ENCODE measurements at places on chromosomes 6 and 20.

DNA sequence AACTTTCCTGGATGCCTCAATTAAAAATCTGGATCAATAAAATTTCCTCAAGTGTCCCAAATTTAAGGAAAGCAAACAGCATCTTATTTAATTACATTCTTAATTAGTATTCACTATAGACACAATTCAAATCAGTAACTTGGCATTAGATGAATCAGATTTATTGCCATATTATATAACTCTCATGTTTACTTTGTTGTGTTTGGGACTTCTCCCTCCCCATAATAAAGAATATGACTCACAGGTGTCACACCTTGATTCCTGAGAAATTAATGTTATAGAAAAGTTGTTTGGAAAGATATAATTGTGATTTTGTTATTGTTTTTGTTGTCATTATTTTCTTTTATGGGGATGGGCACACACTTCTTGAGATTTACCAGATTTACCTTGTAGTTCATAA is 18.4 kb downstream of the EYA4 start:
- no peak for DNase-seq

DNA sequence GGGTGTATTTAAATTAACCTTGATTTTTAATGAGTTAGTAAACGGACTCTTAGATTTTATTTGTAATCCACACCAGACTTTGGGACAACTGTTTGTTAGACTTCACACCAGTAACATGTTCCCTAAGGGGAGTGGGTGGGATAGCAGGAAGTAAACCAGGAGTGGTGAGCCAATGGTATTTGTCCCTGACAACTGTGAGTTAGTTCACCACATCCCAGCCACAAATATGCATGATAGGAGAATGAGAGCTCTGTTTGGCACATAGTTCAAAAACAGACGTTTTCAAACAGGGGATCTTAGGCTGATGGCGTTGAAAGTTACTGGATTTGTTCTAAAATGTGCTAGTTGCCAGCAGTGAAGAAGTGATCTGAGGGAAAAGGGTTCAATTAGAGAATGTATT is 18.7 kb upstream of the COL10A1 start:
- no peak for DNase-seq

GRCh38 chr6:109628158-109629000 is 62.6 kb downstream of the AK9 start:
- DNase-seq, result no peak

- DNase-seq, result no peak
These were observed 283.0 kb upstream of the MARCKS start for GRCh38 chr6:113574147-113574546.

- no peak for DNase-seq
These were observed 38.6 kb downstream of the GHRH start for GRCh38 chr20:37223053-37223452.

DNA sequence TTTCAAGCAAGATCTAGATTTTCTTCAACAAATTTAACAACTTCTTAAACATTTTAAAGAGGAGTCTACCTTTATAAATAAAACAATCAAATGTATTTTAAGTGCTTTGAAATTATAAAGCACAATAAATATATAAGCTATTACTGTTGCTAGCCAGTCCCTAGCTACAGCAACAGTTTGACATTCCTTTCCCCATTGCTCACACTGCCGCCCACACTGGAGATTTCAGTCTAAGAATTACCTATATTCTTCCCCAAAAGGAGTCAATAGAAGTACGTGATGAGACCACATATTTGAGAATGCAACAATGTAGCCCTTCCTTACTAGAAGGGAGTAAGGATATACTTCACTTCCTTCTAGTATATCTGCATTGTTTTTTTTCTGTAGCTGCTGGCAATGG is 65.3 kb upstream of the RNF146 start:
- no peak for DNase-seq

- DNase-seq, result no peak
These were observed 227.5 kb downstream of the PRL start for GRCh38 chr6:22069306-22069800.

- no peak for DNase-seq
These were observed 46.2 kb upstream of the EEF1A1 start for GRCh38 chr6:73566954-73567591.

- no peak for DNase-seq
These were observed 60.2 kb downstream of the MRAP2 start for GRCh38 chr6:84093441-84094435.

GRCh38 chr6:43890197-43891062 is 120.4 kb downstream of the VEGFA start:
- no peak for DNase-seq

DNA sequence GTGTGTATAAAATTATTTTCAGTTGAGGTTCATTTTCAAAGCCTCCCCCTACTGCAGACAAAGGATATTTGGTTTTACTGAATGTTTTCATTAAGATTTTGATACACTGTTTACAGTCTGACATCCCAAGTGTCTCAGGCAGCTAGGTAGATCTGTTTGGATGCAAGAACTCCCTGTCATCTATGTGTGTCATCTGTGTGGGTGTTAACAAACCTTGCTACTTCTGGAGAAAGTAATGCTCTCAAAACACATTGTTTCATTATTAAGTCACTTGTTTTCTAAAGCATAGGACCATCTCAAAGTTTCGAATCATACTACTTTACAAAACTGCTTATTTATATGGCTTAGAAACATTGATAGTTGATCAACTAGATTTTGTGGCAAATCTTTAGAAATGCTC is 114.5 kb upstream of the TMEM170B start:
- DNase-seq, result no peak

GRCh38 chr6:114718186-114718585 is 375.4 kb upstream of the HS3ST5 start:
- DNase-seq, result no peak

GRCh38 chr6:112144145-112144926 is 56.9 kb downstream of the FAM229B start:
- no peak for DNase-seq

DNA sequence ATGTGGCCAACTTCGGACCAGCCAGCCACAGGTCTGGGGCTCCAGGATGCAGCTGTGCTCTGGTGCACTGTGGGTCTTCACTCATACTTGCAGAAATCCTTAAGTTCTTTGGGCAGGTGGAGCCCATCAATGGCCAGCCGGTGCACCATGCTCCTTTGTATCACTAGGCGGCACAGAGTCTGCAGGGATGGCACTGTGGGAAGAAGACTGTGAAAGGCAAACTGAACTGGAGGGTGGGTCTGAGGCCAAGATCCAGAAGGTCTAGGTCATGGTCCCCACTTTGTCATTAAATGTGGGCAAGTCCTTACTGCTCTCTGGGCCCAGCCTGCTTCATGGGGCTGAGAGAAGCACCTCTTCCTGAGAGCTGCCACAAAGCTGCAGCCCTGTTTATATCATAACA is 1.3 kb upstream of the SPATA25 start:
- DNase-seq, result no peak

DNA sequence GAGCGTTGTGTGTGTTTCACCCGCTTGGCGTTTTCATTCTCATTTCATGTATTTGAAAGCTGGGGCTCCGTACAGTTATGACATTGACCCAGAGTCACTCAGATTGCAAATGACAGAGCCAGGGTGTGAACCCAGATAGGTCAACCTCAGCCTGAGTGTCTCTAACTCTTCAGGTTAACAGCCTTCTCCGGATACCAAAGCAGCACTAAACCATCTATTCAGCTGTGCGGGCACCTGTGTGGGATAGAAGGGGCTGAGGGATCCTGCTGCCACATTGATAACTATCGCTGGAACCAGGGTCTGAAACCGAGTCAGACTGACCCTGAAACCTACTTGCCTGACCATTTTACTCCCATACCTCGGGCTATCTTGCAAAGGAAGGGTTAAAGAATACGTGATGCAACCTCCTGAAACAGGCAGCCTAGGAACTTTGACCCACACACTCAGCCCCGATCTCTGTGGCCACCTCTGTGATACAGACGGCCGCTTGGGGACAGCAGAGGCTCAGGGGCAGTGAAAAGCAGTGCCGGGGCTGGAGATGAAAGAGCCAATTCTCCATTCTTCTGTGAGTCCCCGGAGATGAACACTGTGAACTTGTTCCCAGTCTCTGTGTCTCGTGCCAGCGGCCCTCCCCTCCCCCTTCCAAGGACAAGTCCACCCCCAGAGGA is 233.5 kb upstream of the QKI start:
- DNase-seq, result no peak

DNA sequence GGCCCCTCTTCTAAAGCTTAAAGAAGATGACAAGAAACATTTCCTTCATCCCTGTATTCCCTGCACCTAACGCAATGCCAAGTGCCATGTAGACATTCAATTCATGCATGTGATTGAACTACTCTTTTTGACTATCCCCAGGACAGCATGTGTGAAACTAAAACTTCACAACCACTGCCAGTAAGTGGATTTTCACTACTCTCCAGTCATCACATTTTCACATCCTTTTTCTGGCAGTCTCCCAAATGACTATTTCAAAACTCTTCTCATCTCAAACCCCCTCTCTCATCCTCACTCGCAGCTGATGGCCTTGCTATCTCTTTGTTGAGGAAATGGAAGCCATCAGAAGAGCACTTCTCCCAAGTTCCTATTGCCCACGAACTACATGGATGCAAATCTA is 122.6 kb downstream of the OPRM1 start:
- DNase-seq, result no peak

- no peak for DNase-seq
These were observed 3.2 kb upstream of the ZMYND8 start for GRCh38 chr20:47359530-47360296.

DNA sequence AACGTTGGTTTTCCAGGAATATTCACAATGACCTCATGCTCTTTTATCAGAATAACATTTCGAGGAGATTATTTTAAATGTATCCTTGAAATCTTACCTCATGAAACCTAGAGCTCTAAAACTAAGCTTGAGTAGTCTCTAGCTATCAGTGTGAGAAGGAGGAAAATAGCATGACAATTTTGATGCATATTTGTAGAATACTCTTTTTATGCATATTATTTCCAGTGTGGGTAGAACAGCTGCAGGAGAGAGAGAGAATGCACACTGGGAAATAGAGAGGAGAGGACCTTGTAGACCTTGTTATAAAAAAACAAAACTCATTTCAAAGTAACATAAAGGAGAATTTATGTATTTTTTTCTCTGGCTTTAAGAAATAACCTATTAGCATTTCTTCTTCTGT is 71.1 kb upstream of the VGLL2 start:
- no peak for DNase-seq

GRCh38 chr20:46371656-46372055 is 34.8 kb downstream of the ELMO2 start:
- DNase-seq, result no peak

- DNase-seq, result peak; percentile 89
These were observed 2.9 kb downstream of the EEF1A2 start for GRCh38 chr20:63495741-63496595.

GRCh38 chr6:11920566-11920965 is 91.5 kb upstream of the HIVEP1 start:
- no peak for DNase-seq

DNA sequence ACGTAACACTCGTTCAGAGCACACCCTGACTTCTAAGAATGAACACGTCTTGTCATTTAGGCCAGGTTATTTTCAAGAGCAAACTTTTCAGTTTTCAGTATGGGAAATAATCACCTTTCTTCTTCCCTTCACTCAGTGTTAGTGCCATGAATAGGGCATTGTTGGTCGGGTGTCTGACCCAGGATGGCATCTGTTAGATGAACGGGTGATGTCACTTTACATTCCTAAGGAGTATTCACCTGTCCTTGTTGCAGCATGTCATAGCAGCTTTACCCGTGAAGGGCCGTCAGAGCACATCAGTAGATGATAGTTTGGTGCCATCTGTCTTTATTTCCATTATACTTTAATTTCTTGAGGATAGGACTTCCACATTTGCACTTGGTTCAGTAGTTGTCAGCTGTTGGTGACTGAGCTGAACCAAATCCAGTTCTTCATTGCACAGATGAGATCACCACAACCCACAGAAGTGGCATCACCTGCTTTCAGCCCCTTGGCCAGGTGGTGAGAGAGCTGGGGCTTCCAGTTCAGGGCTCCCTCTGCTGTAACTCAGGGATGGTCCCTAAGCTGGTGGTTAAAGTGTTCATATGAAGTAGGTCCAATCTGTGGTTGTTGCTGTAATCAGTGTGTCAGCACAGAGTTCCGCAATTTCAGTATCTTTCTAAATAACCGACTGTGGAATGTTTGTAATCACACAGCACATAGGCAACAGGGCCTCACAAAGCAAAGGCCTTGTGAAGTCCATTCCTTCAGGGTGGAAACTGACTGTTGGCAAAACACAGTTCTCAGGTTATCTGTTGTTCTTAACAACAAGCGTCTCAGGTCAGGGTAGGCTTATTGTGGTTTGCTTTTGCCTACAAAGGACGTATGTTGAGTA is 68.2 kb downstream of the FAM120B start:
- DNase-seq, result no peak

DNA sequence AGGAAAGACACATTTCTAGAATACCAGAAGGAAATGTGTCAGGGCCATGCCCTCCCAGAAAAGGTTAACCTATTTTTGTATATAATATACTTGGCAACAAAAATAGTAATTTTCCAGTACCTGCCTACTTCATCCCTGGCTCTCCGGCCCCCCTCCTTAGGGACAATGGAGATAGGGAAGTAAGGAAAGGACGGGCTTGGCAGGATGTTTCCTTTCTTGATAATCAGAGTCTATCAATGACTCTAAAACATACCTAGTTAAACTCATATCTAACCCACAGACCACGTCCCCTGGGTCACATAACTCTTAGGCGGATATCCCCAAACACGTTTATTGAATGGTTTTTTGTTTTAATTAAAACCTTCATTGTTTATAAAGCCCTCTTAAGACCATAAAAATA is 11.8 kb downstream of the UQCC2 start:
- DNase-seq, result no peak

- DNase-seq, result no peak
These were observed 30.7 kb upstream of the MC3R start for GRCh38 chr20:56217829-56218228.

- DNase-seq, result no peak
These were observed 91.9 kb downstream of the FAM217A start for GRCh38 chr6:3987053-3987452.

DNA sequence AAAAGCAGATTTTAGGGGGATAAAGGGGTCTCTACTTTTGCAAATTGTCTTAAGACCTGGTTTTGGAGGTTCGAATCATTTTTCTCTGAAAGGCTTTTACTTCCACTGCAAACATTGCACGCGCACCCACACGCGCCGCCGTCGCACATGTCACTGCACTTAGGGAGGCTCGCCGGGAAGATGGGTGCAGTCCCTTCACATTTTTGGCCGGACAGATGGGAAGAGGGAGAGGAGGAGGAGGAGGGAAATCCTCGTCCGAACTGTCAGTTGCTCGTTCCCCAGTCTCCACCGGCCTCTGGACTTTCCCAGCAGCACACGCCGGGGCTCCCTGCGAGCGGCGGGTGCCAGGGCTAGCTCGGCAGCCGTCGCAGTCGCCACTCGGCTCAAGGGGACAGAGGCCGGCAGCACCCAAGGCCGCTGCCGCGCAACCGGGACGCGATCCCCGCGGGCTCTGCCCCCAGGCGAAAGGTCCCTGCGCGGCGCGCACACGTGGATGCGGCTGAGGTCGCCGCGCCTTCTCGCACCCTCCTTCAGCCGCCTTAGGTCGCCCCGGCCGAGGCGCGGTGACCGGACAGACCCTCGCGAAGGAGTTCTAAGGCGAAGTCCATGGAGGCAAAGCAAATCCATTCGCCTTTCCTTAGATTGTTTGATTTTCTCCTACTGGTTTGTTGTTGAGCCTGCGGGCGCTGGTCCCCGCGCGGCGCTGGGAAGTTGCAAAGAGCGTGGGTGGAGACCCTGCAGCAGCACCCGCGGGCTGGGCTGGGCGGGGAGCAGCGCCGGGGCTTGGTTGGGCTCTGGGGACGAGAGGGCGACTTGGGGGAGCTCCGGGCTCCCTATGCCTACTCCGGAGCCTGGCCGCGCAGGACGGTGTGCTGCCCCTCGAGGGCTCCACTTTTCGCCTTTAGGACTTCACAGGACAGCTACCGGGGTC is 1.2 kb downstream of the MYB start:
- DNase-seq, result no peak

Data from GM12892 (cell line).